ENCODE measurements at places on chromosomes 1 and 21.

- peak; percentile 59 for DNase-seq
Observed at GRCh38 chr1:226702957-226703831, 35.9 kb downstream of the ITPKB start.

DNA sequence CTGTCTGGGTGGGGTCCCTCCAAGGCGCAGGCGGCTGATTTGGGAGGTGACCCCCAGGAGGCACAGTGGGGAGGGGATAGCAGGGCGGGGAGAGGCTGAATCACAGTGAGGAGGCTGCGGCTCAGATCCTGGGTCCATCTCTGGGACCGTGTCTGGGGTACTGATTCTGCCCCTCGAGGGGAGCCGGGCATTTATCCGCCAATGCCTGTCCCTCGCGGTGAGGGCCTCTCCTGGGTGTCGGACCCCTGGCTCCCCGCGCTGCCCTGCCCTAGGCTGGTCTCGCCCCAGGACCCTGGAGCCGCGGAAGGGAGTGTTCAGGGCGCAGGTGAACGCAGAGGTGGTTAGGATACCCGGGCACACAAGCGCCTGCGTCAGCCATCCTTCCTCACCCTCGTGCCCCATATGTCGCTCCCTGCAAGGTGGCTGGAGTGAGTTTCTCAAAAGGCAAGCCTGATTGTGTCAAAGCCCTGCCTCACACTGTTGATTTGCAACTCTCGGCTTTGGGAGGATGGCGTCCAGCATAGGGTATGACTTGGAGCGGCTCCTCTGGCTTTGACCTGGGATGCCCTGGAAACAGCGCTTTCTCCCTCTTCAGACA is 530.9 kb downstream of the PTPRU start:
- DNase-seq, result no peak

DNA sequence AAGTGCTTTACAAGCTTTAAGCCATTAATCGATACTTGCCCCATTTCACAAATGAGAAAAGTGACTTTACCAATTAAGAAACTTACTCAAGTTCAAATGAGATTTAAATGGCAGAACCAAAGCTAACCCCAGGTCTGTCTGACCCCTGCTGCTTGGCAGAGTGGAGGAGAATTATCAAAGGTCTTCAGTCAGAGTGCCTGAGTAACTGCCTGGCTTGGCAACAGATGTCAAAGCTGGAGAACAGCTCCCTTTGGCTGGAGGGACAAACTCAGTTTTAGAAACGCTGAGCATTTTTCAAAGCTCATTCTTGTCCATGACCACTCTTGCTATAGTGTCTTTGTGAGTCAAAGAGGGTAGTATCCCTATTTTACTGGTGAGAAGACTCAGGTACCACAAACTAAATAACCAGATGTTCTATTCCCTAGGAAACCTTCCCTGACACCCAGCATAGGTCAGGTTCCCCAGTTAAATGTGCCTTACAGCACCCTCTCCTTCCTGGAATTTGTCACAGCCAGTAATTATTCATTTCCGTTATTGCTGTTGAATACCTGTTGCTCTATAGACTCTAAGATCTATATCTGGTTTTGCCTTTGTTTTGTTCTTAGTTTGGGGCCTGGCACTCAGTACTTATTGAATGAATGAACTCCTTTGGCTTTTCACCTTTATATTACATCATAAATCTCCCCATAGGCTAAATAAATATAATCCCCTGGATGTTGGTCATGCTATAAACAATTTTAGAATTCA is 5.0 kb upstream of the BCAR3 start:
- DNase-seq, result no peak

DNA sequence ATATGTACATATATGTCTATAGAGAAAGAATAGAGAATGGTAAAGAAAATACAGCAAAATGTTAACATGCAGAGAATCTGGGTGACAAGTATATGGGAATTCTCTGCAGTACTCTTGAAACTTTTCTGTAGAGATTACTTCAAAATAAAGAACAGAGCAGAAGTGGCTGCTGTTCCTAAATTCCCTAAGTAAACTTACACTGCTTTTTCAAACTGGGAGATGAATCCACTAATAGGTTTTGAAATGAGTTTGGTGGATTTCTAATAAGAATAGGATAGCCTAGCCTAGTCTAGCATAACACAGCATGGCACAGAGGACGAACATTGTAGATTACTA is 450 bp upstream of the CR2 start:
- DNase-seq, result no peak

DNA sequence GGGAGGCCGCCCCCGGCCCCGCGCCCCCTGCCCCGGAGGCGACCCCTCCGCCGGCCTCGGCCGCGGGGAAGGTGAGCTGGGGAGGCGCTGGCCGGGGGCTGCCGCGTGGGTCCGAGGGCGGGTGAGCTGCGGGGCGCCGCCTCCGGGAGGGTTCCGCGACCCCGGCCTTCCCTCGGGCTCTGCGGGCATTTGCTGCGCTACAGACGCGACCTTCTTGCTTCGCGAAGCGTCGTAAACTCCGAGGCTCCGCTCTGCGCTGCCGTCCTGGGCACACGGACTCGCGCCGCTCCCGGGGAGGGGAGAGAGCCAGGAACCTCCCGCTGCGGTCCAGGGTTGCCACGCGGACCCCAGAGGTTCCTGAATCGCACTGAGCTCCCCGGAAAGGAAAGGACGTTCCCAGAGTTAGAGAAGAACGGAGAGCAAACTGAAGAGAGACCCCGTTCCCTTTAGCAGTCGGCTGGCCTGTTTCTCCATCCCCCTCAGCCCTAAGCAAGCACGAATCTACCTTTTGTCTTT is 345 bp downstream of the SLX9 start:
- no peak for DNase-seq

DNA sequence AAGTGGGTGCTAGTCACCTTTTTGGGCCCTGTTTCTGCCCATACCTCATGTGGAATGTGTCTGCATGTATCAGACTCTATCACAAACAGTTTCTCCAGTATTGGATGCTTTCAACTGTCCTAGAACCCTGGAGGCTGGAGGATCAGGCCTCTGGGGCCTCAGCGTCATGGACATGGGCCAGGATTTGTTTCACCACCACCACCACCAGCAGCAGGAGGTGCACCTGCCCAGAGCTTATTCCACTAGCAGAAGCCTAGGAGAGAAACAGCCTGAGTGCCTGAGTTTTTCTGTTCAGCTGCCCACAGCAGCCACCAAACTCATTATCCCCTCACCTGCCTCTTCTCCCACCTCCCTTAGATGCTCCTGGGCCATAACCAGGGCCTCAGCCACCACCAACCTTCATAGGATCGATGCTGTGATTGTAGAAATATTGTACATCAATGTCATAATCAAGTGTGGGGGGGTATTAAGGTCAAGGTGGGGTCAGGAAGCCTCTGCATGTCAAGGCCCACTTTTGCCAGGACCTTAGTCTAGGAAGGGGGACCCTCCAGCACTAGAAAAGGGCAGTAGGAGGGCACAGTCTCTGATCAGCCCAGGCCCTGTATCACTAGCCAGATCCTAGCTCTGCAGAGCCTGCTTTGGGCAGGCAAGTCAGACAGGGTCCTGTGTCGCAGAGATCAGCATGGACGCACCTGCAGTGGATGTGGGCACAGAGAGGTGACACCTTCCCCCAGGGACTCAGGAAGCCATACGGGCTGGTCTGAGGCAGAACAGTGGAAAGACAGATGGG is 9.3 kb downstream of the DMAP1 start:
- DNase-seq, result no peak

GRCh38 chr21:46394595-46395104 is 64.0 kb upstream of the DIP2A start:
- no peak for DNase-seq

- DNase-seq, result no peak
Observed at GRCh38 chr1:193703121-193703520, 516.7 kb upstream of the B3GALT2 start.

- DNase-seq, result peak; percentile 61
Observed at GRCh38 chr1:170634824-170635410, 29.0 kb upstream of the PRRX1 start.

DNA sequence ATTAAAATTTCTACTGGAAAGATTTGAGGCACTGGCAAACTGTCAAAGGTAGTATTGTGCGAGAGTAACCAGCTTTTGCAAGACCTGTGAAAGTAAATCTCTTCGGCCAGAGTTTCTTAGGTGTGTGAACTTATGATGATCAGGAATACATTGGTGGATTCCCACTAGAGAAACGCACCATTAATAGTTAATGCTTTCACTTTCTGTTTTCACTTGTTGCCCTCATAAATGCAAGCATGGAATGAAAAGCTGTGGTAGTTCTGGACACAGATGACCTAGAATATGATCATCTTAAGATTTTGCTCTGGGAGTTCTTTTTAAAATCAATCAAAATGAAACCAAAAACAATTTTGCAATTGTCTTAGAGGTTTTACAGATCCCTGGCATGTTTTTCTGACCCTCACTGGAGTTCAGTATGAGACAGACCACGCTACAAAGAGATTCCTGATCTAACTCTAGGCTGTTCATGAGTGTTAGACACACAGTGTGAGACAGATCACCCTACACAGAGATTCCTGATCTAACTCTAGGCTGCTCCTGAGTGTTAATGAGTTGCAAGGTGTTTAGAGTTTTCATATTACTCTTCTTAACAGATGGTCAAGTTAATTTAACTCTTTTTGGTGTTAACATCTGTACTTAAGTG is 98.8 kb downstream of the SDCCAG8 start:
- DNase-seq, result no peak

GRCh38 chr21:36028127-36029069 is 31.9 kb downstream of the SETD4 start:
- peak; percentile 64 for DNase-seq

DNA sequence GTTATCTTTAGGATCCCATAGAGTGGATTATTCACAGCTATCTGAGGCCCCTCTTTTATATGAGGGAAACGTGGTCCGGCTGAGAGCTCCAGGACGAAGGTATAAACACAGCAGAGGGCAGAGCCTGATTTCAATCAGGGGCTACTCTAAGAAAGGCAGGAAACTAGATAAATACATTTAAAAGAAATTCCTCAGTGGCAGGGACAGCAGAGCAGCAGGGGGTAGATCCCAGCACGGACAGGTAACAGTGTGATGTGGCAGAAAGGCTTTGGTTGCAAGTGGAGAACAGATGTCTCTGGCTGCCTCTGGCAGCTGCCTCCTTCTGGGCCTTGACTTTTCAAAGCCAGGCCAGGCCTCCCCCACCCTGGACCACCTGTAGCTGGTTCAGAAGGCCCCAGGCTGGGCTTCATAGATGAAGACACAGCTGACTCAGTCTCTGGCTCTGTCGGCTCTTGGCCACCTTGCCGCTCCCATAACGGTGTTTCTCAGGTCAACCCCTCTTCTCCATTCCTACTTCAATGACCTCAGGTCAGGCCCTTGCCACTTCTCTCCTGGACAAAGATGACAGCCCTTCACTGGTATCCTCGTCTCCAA is 43.8 kb downstream of the FAM78B start:
- DNase-seq, result no peak

DNA sequence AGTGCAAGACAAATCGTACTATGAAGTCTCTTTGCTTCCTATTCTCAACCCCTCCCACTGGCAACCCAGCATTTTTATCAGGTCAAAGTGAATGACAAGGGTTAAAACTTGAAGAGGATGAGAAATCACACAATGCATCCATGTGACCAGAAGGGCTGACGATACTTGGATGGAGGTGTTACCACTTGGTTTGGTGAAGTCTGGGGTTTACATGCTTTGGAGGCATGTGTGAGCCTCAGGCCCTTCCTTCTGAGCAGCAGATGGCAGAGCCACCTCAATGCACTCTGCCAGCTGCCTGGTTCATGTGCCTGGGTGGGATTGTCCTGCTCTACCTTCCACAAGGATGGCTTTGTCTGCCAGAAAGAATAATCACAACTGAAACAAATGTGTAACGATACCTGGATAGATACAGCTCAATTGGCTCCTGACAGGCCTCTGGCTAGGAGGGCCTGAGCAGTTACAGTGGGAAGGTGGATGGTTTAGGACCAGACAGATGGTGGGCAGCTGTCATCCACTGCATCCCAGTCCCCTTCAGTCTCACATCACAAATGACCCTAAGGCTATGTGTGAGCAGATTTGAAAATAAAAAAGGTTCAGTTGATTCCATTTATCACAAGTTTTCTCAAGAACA is 51.5 kb upstream of the CNIH3 start:
- DNase-seq, result no peak

GRCh38 chr1:57591842-57592241 is 168.0 kb upstream of the DAB1 start:
- DNase-seq, result no peak

DNA sequence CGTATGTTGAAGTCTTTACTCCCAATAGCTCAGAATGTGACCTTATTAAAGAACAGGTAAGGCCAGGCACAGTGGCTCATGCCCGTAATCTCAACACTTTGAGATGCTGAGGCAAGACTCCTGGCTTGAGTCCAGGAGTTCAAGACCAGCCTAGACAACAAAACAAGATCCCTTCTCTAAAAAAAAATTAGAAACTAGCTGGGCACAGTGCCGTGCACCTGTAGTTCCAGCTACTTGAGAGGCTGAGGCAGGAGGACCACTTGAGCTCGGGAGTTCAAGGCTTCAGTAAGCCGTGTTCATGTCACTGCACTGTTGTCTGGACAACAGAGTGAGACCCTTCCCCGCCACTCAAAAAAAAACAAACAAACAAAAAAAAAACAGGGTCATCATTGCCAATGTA is 171.3 kb downstream of the RERE start:
- DNase-seq, result no peak

DNA sequence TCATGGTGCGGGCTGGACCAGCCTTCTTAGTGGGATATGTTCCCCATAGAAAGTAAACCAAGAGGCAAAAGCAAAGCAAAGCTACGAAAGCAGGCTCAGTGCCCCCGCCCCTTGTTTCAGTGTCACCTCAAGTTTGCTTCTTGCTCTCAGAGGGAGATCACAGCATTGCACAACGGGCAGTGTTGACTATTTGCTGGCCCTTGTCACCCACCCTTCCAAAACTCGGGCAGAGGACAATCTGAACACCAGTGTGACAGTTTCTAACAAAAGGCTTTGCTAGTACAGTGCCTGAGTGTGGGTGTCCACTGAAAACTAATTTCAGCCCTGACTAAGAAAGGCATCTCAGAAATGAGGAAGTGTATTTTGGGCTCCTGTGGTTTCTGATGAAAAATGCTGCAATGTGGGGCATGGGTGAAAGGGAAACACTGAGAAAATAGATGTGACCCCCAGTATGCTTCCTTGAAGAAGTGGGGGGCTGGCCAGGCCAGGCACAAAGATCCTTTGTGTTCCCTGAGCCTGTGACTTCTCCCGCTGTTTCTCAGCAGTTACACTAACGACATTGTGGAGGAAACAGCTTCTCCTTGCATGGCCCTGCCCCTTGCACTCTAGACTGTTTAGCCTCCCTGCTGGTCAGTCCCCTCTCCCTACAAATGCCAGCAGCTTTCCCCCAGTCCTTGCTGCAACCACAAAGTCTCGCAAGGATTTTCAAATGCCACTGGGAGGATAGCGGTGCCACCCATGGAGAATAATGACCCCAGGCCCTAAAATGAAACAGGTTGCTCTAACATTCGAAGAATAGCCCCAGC is 33.3 kb upstream of the KCNE1 start:
- peak; percentile 93 for DNase-seq

GRCh38 chr1:9882296-9882944 is 27.6 kb downstream of the CTNNBIP1 start:
- no peak for DNase-seq

- no peak for DNase-seq
Observed at GRCh38 chr1:84692391-84692790, 2.1 kb upstream of the SSX2IP start.

GRCh38 chr1:28973596-28974421 is 59.4 kb downstream of the EPB41 start:
- DNase-seq, result peak; percentile 60

All from fibroblast of skin of back (primary cell).